ENCODE measurements at places on chromosomes 7 and 10. TPM values are rescaled to one million over a fixed set of nuclear protein-coding genes. Genes with fewer than 3 reads are reported as not detected.

Gene GDF2
- not detected for polyA plus RNA-seq

Gene LIPJ
- polyA plus RNA-seq = not detected

Gene GIMAP8
- 0.02 TPM for polyA plus RNA-seq

Gene VPS37D
- 2.5 TPM for polyA plus RNA-seq

Gene PPP1R9A
- polyA plus RNA-seq = not detected

Gene HOXA9
- 34.9 TPM for polyA plus RNA-seq

Gene C7orf57
- 0.17 TPM for polyA plus RNA-seq

Gene FGFBP3
- 0.42 TPM for polyA plus RNA-seq

Gene METTL27
- polyA plus RNA-seq = 24.7 TPM

Gene CALHM3
- not detected for polyA plus RNA-seq

Gene TRIM74
- 0.04 TPM for polyA plus RNA-seq

Gene SMARCD3
- polyA plus RNA-seq = 4.7 TPM

Gene GRID2IP
- not detected for polyA plus RNA-seq

Gene ZRANB1
- polyA plus RNA-seq = 3.8 TPM

Gene ITIH5
- polyA plus RNA-seq = not detected

Gene AZGP1
- polyA plus RNA-seq = 0.33 TPM

Gene CC2D2B
- 0.07 TPM for polyA plus RNA-seq

Gene CTTNBP2
- not detected for polyA plus RNA-seq

Gene FOXI2
- polyA plus RNA-seq = not detected

Gene SLC13A4
- 0.20 TPM for polyA plus RNA-seq

Gene ELAPOR2
- polyA plus RNA-seq = 0.73 TPM

Gene C1QL3
- polyA plus RNA-seq = not detected

Gene TMEM26
- polyA plus RNA-seq = not detected

Gene PVRIG
- not detected for polyA plus RNA-seq

Gene LRRD1
- polyA plus RNA-seq = not detected

Gene KCNMA1
- polyA plus RNA-seq = 4.3 TPM

Gene AVL9
- 12.6 TPM for polyA plus RNA-seq

Gene C10orf95
- polyA plus RNA-seq = 0.67 TPM

Gene TSPAN15
- polyA plus RNA-seq = 8.6 TPM

Gene NDUFB8
- polyA plus RNA-seq = 371 TPM

Gene BAIAP2L1
- 34.8 TPM for polyA plus RNA-seq

Gene IFRD1
- polyA plus RNA-seq = 14.9 TPM

Gene EGFR
- 28.7 TPM for polyA plus RNA-seq

Gene ACTL6B
- not detected for polyA plus RNA-seq

Gene CFAP69
- 0.50 TPM for polyA plus RNA-seq

Gene DHX32
- 21.3 TPM for polyA plus RNA-seq

Gene POM121
- 12.7 TPM for polyA plus RNA-seq

Gene PLEKHS1
- polyA plus RNA-seq = not detected

Gene TRPV6
- 0.09 TPM for polyA plus RNA-seq

Gene GIMAP6
- polyA plus RNA-seq = not detected

Gene MYOZ1
- not detected for polyA plus RNA-seq

Gene STAG3
- polyA plus RNA-seq = 0.29 TPM

Gene NUP205
- 63.5 TPM for polyA plus RNA-seq

Gene GRID1
- not detected for polyA plus RNA-seq

Gene SFTPD
- polyA plus RNA-seq = 0.06 TPM

Gene AS3MT
- polyA plus RNA-seq = 7.9 TPM

Gene NXPH1
- not detected for polyA plus RNA-seq

Gene IL15RA
- 5.1 TPM for polyA plus RNA-seq

Data from foreskin keratinocyte (primary cell).